ENCODE measurements at places on chromosomes 2 and 18.

DNA sequence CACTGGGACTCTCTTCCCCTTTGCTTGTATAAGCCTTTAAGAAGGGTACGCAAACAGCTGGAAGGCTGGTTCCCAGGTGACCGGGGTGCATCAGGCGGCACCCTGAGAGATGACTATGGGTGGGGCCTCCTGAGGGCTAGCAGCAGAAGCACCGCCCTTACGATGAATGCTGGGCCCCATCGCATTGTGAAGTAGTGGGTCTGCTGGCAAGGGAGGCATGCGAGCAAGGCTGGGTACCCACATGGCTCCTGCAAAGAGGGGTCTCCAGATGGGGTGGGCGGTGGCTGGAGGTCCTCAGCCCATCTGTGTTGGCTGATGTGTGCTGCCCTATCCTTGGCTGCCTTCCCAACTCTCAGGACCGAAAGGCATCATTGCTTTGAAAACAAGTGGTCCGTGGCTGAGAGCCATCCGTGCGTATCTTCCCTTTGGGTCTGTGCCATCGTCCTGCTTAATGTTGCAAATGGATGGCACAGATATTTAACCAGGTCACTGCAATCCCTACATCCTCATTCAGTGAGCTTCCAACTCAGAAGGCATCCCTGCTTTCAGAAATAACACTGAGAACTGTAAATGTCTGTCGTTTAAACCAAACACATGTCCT, 83.5 kb upstream of the GPC1 start:
- DNase-seq, result no peak

GRCh38 chr2:120448961-120449810, 103.2 kb downstream of the INHBB start:
- no peak for DNase-seq

GRCh38 chr18:48080546-48080945, 150.1 kb upstream of the SMAD2 start:
- DNase-seq, result no peak

DNA sequence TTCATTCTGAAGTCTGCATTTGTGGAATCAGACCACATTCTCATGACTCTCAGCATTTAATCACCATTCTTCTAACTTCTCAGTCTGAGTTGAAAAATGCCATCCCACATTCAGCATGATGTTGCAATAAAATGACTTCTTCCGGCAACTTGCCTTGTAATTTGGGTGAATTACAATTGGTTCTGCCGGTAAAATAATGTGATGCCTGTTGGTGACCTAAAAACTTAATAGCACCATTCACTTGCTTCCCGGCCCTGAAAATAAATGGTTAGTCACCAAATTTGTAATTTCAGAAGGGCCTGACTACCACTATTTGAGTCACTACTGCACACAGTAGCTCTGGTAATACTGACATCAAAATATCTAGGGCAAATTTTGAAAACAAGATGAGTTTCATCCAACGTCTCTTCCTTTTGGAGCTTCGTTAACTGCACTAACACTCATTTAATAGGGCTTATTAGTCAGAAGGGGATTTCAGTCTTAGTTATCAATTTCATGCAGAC, 637.1 kb upstream of the CHAC2 start:
- no peak for DNase-seq

GRCh38 chr18:1124495-1124894, 219.8 kb downstream of the ADCYAP1 start:
- DNase-seq, result no peak

- DNase-seq, result no peak
Observed at GRCh38 chr2:159971365-159972152, 90.9 kb downstream of the PLA2R1 start.

DNA sequence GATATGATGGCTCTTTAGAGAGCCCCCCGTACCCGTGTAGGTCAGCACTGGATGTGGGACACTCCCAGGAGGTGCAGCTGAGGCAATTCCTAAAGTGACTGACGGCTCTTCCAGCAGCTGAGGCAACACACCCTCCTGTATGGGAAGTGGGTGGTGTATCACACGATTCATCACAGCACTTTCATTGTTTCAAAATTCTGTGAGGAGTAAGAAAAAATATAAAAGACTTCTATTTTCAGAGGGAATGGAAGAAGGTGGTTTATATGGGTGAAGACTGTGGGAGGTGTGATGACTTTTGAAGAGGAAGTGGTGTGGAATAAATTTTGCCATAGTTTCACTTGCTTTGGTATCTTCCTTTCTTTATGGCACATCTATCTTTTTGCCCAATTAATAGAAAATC, 22.3 kb downstream of the QPCT start:
- DNase-seq, result no peak

GRCh38 chr2:25651782-25652455, 21.5 kb downstream of the DTNB start:
- no peak for DNase-seq

GRCh38 chr2:74558284-74559230, 4.0 kb downstream of the DOK1 start:
- DNase-seq, result no peak

DNA sequence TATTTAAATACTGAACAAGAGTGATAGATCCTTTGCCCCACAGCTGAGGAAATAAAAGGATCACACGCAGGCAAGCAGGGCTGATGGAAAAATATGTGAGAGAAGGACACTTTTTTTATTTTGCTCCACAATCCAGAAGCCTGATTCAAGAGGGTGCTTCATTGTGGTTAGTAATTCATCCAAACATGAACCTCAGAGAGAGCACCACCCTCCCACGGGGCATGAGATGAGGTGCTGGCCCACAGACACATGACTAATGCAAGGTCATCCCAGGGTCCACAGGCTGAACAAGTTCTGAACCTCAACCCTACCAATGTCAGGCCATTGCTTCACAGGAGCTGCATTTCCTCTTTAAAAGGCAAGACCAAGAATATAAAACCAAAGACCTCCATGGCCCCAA, 239.6 kb downstream of the MREG start:
- DNase-seq, result peak; percentile 28

DNA sequence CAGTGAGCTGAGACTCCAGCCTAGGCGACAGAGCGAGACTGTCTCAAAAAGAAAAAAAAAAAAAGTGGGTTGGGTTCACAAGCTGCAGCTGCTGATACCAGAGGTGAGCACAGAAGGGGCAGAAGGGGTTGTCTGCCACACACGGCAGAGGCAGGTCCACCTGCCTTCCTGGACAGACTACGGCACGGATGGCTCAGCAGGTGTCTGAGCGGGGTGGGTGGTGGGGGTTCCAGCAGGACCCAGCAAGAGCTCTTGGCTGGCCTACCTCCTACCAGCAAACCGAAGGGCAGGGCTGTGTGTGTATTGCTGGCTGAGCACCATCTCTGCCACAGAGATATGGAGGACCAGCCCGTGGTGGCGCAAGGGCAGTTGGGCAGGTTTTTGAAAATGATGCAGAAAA, 130.4 kb upstream of the ASB18 start:
- DNase-seq, result no peak

DNA sequence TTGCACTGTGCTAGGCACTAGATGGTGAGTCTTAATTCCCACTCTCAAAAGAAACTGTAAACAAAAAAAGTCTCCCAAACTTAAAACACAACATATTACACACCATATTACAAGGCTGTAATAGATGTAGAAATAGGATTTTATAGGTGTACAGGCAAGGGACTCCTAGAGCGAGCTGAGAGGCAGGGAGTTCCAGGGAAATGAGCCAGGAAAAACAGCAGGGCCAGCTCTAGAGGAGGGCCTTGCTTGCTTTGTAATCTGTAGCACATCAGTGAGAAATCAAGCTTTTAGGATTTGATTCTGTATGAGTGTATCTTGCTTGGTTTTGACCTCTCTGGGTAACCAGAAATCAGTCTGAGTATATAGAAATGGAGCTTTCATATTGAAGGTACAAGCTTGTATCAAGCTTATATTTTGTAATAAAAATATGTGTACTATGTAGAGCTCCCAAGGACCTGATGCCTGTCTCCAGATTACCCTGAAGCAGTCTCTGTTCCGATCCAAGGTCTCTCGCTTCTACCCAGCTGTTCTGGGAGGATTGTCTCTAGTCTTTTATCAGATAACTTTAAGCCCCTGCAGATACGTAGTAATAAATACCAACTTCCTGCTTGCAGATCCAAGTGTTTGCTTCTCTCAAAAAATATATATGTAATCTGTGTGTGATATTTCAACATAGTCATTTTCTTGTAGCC, 73.0 kb downstream of the MYO1B start:
- DNase-seq, result no peak

GRCh38 chr2:26519396-26520147, 41.6 kb upstream of the OTOF start:
- no peak for DNase-seq

- DNase-seq, result no peak
Observed at GRCh38 chr2:105747991-105748390, 3.3 kb downstream of the NCK2 start.

GRCh38 chr2:224995419-224995818, 46.8 kb downstream of the DOCK10 start:
- DNase-seq, result no peak

DNA sequence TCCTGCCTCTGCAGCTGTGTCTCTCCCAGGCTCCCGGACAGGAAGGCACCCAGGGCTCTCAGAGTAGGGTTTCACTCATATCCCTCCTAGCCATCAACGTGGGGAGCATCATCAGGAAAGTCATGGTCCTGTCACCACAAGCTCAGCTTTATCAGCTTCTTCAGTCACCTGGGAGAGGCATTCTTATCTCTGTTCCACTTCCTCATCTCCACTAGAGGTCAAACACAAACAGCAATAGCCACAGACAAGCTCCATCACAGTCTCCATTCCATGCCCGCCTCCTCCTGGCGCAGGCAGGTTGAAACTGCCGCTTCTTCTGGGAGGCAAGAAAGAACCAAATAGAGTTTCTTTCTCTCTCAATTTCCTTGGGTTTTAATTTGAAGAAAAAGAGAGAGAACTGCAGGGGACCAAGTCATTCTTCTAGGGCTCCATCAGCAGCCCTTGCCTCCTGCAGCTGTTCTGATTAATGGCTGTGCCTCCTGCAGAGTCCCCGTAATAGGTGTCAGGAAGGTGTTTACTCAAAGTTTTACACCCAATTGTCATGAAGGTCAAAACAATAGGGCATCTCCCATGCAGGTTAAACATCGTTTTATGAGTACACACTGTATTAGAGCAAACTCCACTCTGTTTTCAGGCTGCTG, 377.9 kb downstream of the TMEM182 start:
- no peak for DNase-seq

- DNase-seq, result no peak
Observed at GRCh38 chr2:181308766-181309515, 148.2 kb upstream of the ITGA4 start.

GRCh38 chr18:51523671-51524070, 326.2 kb upstream of the MEX3C start:
- no peak for DNase-seq
